Esophagus squamous epithelium (tissue), 5 donors: ENCODE measurements at places on chromosomes 16 and 17.

GRCh38 chr17:411421-412120 is 59.0 kb upstream of the RPH3AL start:
- no peak for DNase-seq

GRCh38 chr17:2855063-2855600 is 58.9 kb downstream of the RAP1GAP2 start:
- no peak for DNase-seq

DNA sequence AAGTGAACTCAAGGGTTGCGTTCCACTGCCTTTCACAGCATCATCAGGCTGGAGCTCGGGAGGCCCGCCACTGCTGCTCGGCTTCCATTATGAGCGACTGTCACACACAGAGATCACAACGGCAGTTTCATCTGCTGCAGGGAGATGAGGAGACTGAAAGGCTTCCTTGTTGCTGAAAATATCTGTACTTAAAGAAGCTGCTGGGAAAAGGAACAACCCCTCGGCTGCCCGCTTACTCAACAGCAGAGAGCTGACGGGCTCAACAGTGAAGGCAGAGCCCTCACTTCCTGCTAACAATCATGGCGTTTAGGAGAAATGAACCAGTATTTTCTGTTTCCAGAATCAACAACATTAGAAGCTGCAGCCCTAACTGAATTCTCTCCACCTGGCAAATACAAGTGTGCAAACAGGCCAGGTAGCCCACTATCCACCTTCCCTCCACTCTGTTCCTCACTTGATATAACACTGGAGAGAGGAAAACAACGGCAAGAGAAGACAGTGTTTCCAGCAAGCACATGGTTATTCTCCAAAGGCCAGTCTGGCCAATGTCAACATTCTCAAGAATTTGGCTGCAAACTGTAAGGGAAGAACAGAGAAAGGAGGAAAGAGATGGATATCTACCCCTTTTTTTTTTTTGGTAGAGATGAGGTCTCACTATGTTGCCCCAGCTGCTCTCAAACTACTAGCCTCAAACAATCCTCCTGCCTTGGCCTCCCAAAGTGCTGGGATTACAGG is 33.7 kb downstream of the MBTPS1 start:
- DNase-seq = no peak

- no peak for DNase-seq
These were observed 1.2 kb upstream of the KRTAP3-3 start for GRCh38 chr17:40995116-40995515.

DNA sequence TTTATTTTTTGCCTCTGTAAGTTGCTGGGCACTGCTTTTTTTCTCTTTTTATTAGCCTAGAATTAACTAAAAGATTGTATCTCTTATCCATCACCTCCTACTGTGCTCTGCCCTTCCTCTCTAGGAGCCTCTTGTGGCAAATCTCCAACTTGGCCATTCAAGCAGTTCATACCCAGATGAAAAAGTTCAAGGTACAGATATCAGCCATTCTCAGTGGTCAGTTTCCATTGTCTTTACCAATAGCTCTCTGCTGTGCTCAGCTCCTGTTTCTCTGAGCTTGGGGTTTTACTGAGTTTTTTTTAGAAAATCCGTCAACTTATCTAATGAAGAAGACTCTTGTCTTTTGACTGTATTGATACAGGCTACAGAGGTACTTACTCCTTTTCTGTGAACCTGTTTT is 15.6 kb downstream of the MOSMO start:
- no peak for DNase-seq

DNA sequence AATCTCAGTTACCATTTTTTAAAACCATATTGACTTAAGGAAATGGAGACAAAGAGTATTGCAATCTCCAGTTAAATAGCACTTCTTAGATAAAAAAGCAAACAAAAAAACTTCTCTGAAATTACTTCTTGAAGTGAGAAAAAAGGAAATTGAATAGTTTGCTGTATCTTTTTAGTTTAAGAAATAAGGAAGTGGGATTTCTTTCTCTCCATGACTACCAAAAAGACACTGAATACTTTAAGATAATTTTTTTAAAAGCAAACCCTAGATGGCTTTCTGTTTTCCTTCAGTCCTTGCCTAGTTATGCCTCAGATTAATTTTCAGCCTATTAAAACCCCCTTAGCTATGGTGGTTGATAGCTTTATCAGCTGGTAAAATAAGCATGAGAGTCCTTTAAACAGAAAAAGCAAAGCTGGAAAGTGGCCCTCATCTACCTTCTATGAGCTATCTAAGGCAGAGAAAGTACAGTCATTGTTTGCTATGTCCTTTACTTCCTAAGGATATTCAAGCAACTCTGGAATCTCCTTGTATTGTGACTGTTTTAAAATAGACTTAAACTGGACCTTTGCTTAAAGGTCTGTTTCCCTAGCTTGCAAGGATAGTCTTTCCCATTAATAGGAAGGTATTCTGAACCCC is 28.6 kb downstream of the TPPP3 start:
- no peak for DNase-seq

DNA sequence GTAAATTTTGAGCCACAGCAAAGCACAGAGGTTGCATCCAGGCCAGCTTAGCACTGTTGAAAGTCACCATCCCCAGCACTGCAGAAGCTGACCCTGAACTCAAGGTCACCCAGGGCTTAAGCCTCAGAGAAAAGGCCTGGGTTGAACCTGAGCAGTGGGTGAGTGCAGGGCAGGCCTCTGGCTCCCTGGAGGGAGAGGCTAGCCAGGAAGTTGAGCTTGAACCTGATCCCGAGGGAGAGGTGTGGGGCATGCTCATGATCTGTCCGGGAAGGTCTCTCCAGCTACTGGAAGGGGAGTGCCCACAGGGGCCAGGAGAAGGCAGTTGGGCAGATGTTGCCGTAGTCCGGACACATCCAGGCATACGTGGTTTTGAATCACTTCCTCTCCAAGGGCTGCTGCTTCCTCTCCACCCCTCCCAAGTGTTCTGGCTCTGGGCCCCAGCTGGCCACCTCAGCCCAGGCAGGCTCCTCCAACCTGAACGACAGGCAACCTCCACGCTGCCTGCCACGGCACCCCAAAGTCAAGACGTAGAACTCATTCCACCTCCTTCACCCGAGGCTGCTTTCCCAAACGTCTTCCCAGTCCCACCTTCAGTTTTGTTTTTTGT is 18.4 kb downstream of the CARHSP1 start:
- DNase-seq = no peak

DNA sequence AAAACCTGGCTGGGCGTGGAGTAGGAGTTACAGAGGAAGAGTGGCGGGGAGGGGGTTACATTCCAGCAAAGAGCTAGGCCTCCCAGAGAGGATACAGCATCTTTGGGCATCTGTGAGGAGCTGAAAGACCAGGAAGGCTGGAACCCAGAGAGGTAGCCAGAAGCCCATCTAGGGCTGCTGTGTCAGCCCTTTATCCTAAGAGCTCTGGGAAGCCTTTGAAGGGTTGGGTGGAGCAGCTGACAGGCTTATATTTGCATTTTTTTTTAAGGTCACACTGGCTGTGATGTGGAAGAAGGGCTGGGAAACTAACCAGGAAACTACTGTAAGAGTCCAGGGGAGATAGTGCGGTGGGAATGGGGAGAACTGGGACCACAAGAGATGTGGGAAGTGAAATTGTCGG is 6.8 kb upstream of the CNOT1 start:
- no peak for DNase-seq

DNA sequence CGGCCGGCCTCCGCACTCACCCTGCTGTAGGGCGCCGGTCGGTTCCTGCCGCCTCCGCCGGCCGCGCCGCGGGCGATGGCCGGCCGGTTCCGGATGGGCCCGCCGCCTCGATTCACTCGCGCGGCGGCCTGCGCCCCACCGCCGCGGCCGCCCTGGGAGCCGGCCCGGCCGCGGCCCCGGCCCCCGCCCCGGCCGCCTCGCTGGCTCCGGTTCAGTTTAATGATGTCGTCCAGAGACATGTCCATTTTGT is 158 bp downstream of the ALYREF start:
- DNase-seq = no peak

- DNase-seq = no peak
These were observed 264.8 kb upstream of the RPL38 start for GRCh38 chr17:73938706-73939105.

DNA sequence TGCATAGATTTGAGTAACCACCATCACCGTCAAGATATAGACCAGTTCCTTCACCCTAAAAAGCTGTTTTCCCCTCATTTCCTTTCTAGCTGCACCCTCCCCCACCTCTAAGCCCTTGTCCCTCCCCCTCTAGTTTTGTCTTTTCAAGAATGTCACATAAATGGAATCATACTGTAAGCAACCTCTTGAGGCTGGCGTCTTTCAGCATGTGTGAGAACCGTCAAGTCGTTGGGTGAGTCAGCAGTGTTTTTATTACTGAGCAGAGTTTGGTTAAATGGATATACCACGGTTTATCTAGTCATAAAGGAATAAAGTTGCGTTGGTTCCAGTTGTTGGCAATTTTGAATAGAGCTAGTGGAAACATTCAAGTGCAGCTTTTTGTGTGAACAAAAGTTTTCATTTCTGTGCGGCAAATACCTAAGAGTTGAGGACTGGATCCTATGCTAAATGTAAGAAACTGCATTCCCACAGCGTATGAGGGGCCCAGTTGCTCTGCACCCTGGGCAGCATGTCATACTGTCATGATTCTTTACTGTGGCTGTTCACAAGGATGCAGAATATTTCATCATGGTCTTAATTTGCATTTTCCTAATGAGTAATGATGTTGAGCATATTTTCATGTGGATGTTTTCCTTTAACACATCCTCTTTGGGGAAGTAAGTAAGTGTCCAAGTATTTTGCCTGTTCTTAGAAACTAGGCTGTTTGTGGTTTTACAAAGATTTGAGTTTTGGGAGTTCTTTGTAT is 264.3 kb downstream of the CPPED1 start:
- no peak for DNase-seq

- no peak for DNase-seq
These were observed 6.0 kb downstream of the MYO1D start for GRCh38 chr17:32870969-32871368.

DNA sequence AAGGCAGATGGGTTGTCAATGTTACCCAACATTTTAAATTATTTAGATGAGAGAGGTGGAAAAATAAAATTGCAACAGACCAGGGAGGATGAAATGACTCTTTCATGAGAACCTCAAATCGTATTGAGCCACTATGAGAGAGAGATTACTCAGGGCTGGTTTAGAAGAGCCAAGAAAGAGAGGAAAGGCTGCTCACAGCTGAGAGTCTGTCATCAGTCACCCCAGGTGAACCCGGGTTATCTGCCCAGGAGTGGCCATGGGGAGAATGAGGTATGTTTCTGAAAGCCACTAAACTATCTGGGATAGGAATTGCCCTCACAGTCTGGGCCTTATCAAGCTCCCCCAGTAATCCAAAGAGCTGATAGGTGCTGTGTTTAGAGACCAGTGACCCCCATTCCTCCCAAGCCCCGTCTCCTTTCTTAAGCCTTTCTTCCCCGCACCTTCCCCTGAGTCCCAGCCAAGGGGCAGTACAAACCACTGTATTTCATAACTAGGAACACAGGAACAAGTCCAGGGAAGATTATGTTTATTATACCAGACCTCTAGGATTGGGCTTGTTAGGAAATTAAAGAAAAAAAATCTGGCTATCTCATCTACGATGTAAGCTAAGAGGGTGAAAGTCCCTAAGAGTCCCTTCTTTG is 158.9 kb upstream of the NOL11 start:
- no peak for DNase-seq

DNA sequence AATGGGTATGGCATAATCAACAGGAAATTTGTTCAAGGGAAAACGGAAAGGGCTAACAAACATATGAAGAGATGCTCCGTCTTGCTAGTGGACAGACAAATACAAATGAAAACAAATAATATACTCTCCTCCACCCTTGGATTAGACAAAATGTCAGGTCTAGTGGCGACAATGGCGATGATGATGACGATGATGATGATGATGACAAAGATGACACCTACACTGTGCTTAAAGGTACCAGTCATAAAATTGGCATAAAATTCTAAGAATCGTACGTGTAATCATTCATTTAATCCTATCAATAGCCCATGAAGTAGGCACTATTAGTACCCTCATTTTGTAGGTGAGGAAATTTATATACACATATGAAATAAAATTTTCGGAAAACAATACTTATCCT is 174.6 kb downstream of the PMP22 start:
- no peak for DNase-seq

DNA sequence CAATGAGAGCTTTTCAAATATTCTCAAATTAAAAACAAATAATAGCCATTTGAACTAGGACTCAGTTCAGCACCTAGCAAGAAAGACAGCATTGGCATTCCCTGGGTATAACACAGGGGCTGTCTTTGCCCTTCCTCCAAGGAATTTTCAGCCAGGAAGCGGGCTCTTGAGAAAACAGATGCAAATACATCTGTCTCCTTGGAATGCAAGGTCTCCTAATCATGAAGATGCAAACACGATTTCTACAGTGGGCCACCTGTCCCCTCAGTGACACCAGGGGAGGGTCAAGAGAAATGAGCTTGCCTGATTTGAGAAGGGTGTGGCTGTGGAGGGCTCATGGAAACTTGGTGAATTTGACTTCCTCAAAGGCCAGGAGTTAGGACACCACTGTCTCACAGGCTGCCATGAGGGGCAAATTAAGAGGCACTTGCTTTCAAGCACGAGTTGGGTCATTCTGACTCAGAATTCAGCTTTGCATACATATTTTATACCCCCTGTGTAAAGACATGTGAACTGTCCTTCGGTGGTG is 24.5 kb upstream of the SUPT4H1 start:
- no peak for DNase-seq

DNA sequence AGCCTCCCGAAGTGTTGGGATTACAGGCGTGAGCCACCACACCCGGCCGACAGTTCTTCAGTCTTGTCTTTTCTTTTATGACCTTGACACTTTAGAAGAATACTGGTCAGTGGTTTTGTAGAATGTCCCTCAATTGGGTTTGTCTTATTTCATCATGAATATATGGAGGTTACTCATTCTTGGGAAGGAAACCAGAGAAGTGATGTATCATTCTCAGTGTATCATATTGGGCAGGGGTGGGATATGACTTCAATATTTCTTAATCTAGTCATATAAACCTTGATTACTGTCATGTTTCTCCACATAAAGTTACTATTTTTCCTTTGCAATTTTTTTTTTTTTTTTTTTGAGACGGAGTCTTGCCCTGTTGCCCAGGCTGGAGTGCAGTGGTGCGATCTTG is 36.9 kb downstream of the SNTB2 start:
- no peak for DNase-seq

- DNase-seq = no peak
These were observed 4.4 kb downstream of the CFAP97D1 start for GRCh38 chr17:43784628-43785101.

- no peak for DNase-seq
These were observed 115.9 kb downstream of the LITAF start for GRCh38 chr16:11470676-11471415.
